ENCODE measurements at places on chromosomes 2 and 18.
A peak's percentile ranks its signal among the peaks of the same experiment; 100 is the strongest.

DNA sequence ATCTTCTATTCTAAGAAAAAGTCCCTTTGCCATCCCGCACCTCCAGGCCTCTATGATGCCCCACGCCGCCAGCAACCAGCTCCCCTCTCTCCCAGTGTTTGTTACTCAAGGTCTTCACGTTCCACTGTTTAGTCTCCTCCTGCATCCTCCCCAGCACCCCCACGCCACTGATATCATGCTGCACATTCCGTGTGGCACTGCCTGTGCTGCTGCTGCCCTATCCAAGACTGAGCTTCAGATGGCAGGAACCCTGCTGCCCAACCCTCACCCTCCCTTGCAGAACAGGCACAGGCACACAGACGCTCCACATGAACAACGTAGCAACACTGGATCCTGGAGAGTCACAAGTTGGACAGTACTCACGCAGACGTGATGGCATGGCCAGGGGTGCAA lies 35.3 kb downstream of the MYO5B start:
- DNase-seq = no peak

GRCh38 chr18:13800505-13801259 lies 23.3 kb upstream of the MC5R start:
- DNase-seq = peak; percentile 18

DNA sequence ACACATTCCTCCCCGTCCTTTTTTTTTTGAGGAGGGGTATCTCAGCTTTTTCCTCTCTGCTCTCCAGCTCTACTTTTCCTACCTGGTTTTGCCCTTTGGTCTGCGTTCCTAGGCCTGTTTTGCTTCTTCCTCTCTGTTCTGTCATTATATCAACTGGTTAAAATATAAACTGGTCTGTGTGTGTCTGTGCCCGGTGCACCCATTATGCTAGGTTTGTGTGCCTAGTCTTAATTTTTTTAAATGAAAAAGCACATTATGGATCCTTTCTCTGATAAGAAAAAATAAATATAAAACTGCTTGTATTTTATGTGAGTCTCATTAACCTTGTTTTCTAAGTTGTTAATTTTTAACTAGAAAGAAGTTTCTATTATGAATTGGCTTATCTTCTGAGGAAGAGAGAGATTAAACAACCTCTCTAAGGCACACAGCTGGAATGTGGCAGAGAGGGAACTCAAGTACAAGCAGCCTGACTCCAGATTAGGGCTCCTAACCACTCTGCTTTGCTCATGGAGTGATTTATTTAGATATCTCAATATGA lies 17.4 kb downstream of the SLC38A11 start:
- no peak for DNase-seq

- no peak for DNase-seq
Observed at GRCh38 chr2:207683879-207684627, 27.4 kb upstream of the CCNYL1 start.

DNA sequence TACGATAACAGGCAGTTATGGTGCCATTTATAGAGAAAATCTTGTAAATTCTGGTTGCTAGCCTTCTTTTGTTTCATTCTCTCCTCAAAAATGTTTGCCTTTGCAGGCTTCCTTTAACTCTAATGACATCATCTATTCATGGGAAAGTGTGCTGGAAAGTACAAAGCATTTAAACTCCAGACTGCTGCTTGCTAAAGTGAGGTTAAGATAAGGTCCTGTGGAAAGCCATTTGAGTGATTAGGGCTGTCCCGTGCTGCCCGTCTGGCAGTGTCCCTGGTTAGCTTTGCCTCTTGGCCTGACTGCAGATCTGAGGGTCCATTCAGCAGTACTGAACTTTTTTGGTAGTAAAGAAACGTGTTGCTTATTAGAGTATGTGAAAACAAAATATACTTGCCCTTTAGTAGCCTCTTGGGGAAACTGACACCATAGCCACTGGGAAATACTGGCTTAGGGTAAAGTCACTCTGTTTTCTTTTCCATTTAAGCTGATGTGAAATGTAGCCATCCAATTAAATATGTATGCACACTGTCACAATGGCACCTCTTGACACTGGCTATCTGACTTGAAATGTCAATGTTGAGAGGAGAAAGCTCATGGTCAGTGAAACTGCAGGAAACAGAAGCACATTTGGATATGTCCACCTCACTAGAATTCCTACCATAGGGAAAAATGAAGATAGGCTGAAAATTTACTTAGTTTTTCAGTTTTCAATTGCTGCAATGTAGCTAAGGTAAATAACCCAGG lies 321.5 kb downstream of the SLC8A1 start:
- no peak for DNase-seq

- DNase-seq = no peak
Observed at GRCh38 chr2:134325696-134326095, 71.8 kb downstream of the MGAT5 start.

GRCh38 chr2:239674981-239675825 lies 274.4 kb upstream of the HDAC4 start:
- no peak for DNase-seq

DNA sequence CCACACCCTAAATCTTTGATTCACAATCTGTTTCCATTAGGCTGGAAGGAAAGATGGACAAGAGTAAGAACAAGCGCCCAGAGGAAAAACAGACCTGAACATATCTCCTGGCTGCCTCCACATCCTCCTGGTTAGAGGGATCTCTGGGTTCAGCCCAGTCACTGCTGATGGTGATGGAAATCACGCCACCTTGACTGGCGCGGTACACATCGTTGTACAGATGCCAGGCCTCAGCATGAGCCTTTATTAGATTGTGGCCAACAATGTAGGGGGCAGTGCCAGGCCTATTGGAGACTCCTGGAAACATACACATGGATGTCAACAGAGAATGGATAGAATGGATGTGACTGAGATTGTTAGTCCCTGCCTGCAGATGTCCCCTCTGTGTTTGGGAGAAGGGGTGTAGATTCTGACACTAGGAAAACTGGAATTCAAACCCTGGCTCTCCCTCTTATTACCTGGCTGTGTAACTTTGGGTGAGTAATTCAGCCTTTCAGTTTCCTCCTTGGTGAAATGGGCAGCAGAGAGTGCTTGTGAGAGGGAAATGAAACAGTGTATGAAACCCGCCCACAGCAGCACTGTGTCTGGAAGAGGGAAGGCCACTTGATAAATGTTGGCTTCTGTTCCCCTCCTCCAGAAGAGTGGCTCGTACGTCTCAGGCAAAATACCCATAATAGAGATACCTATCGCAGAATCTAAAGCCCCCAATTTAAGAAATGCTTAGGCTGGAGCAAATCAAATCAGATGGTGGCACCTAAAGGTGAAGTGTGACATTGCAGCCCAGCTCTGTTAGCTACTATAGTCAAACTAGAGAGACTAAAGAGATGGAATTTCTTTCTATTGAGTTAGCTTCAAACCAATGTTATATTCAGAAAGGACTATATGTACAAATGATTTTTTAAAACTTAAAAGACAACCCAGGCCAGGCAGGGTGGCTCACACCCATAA lies 36.2 kb downstream of the LCT start:
- no peak for DNase-seq

- DNase-seq = no peak
Observed at GRCh38 chr2:55550368-55551102, 31.0 kb downstream of the CFAP36 start.

- no peak for DNase-seq
Observed at GRCh38 chr2:237283131-237283928, 130.6 kb downstream of the COL6A3 start.

- DNase-seq = no peak
Observed at GRCh38 chr18:57909620-57910019, 106.5 kb upstream of the ATP8B1 start.

DNA sequence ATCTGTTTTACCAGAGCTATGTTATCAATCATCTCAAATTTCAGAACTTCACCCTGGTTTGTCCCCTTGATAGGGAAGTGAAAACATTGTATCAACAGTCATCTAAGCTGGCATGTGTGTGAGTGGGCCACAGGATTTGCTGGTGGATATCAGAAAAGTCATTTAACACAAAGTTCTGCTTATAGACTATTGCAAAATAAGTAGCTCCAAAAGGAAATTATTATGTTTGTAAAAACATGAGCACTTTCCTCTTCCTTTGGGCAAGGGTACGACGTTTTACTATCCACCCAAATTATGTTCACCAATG lies 20.7 kb upstream of the COPS8 start:
- no peak for DNase-seq

- no peak for DNase-seq
Observed at GRCh38 chr18:79974025-79974654, 9.7 kb downstream of the HSBP1L1 start.

DNA sequence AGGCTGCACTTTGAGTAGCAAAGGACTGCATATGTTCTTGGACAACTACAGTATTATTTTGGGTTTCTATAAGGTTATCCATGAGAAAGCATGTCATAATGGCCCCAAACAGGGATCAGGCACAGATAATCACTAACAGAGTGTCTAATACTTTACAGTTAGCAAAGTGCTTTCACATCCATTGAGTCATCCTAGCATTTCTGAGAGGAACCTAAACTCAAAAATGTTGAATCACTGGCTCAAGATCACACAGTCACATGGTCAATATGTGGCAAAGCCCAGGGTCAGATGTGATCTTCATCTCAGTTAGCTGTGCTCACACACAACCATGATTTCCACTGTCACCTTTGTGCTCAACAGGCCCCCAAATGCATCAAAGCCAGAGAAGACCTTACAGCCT lies 156.1 kb upstream of the VRK2 start:
- DNase-seq = peak; percentile 89

DNA sequence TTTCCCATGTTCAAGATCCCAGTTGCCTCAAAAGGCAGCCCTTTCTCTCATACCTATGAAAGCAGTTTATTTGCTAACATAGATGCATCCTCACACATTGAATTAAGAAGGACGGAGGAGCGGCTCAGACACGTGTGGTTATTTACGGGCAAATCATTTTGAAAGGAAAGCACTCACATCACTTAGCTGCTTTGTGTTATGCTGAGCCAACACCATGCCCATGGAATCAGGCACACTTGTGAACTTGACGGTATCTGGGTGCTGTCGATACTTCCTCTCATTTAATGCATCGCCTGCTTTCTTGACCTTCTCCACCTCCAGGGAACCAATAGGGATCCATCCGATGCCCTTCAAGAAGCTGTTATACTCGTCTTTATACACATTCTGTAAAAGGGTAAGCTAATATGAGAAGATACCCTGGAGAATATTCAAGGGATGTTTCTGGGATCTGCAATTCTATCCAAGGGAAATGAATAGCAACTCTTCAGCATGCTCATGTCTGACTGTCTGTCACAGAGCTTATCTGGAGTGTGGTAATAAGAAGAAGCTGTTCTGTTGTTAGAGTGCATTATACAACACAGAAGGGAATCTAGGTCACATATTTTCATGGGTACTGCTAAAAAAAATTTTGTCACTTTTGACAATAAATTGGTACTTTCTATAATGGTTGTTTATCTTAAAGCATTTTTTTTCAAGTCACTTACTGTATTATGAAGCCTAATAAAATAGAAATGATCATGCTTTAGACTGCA lies 63.3 kb downstream of the NEB start:
- no peak for DNase-seq

DNA sequence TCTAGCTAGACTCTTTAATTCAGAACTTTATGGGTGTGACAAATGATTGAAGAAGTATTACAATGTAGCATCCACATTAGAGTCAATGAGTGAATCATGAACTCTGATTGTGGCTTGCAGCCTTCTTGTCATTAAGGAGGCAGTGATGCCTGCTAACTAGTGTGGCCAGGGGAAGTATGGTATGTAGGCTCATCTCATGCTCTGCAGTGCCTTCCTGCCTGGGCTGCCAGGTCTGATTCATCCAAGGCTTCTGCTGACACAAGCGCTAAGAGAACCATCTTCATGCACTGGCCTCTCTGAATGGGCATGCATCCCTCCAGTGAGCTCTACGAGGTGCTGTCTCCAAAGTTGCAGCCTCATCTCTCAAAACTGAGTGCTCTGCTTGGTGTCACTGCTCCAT lies 144.3 kb downstream of the MTCL1 start:
- DNase-seq = no peak

DNA sequence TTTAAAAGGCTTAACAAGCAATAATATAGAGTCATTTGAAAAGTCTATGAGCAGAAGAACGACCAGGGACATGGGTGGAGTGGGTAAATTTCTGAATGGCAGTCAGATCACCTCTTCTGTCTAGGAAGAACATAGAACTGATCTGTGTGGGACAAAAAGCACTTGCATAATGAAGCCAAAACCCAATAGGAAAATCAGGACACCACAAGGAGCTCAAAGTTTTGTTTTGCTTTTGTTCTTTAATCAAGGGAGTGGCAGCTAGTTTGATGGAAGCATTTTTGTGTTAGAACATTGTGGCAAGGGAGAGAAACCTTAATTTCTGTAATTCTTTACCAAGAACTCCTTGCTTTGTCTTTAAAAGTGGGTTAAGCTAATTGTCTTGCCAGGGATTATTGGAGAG lies 240.2 kb upstream of the TANK start:
- DNase-seq = no peak

GRCh38 chr18:8045160-8045883 lies 478.2 kb downstream of the PTPRM start:
- DNase-seq = no peak

DNA sequence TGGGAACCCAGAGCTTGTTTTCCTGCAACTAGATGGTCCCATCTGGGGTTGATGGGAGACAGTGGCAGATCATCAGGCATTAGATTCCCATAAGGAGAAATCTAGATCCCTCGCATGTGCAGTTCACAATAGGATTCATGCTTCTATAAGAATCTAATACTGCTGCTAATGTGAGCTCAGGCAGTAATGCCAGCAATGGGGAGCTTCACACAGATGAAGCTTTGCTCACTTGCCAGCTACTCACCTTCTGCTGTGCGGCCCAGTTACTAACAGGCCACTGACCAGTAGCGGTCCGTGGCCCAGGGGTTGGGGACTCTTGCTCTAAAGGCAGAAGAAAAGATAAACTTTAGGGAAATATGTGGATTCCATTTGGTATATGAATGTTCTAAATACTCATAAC lies 192.9 kb downstream of the AFF3 start:
- no peak for DNase-seq

DNA sequence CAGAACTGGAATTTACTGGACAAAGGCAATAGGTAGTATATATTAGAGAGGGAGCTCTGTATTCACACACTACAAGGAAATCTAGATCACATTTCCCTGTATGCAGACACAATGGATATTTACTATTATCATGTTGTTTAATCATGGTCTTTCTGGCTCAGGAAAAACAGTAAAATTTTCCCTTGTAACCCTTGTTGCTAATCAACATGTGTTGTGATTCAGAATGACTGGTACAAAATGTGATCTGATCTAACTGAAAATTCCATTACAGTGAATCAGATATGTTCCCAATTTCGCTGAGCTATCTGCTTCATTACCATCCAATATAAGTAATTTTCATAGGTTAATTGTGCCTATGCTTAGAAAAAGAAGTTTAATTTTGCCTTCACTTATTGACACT lies 1109.7 kb downstream of the LRP1B start:
- DNase-seq = no peak

DNA sequence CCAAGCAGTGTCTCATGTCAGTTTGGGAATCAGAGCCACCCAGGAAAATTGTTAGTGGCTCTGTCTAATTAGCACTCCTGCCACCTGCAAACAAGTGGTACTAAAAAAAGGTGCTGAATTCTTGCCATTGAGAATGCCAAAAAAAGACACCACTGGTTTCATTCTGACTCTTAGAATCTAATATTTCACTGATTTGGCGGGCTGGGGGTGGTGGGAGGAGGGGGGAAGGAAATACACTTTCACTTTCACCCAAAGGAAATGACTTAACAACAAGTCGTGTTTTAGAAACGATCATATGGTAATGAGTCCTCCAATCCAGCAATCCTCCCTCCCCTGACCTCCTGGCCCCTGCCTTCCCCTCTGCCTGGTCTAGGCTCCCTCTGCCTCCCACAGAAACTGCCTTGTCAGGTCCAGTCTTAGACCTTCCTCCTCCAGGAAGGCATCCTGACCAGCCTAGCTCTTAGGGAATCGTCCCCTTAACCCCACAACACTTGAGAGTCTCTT lies 4.4 kb upstream of the KLHL29 start:
- no peak for DNase-seq

GRCh38 chr18:53909668-53910067 lies 314.8 kb downstream of the MBD2 start:
- DNase-seq = no peak
